RPMI8226 (cell line): ENCODE measurements at places on chromosomes 3 and 15.

DNA sequence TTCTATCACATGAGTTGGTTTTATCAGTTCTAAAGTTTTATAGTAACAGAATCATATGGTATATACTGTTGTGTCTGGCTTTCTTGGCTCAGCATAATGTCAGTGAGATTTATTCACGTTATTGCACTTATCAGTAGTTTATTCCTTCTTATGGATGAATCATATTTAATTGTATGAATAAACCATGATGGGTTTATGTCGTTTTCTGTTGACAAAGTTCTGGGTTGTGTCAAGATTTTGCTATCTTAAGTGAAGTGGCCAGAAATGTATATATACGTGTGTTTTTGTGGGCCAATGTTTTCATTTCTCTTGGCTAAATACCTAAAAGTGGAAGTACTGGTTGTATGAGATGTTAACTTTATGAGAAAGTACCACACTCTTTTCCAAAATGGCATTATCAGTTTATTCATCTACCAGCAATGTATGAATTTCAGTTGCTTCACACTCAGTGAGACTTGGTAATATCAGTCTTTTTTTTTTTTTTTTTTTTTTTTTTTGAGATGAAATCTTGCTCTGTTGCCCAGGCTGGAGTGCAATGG, 112.4 kb upstream of the DCBLD2 start:
- no peak for DNase-seq

- peak; percentile 26 for DNase-seq
Measured at GRCh38 chr3:130480736-130481135, 36.2 kb upstream of the COL6A6 start.

DNA sequence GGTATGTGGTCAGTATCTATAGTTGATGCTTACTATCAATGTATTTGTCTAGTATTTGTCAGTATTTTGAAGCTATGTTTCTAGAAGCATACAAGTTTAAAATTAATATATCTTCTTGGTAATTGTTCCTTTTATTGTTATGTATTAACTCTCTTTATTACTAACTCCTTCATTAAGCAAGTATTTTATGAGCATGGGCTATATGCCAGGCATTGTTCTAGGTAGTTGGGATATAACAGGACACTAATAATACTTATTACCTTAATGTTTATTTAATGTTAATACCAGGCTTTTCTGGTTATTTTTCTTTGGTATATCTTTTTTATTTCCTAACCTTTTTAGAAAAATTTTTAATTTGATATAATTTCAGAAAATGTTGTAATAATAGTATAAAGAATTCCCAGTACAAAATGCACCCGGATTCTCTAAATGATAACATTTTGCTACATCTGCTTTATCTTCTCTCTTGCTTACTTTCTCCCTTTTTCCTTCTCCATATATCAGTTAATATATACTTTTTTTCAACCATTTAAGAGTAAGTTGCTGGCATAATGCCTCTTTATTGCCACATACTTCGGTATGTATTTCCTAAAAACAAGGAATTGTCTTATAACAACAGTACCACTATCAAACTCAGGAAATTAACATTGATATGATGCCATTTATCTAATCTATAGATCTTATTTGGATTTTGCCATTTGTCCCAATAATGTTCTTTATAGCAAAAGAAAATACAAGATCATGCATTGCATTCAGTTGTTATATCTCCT, 30.9 kb downstream of the LRRC49 start:
- no peak for DNase-seq

- DNase-seq = no peak
Measured at GRCh38 chr15:99336794-99337193, 85.5 kb downstream of the LRRC28 start.

DNA sequence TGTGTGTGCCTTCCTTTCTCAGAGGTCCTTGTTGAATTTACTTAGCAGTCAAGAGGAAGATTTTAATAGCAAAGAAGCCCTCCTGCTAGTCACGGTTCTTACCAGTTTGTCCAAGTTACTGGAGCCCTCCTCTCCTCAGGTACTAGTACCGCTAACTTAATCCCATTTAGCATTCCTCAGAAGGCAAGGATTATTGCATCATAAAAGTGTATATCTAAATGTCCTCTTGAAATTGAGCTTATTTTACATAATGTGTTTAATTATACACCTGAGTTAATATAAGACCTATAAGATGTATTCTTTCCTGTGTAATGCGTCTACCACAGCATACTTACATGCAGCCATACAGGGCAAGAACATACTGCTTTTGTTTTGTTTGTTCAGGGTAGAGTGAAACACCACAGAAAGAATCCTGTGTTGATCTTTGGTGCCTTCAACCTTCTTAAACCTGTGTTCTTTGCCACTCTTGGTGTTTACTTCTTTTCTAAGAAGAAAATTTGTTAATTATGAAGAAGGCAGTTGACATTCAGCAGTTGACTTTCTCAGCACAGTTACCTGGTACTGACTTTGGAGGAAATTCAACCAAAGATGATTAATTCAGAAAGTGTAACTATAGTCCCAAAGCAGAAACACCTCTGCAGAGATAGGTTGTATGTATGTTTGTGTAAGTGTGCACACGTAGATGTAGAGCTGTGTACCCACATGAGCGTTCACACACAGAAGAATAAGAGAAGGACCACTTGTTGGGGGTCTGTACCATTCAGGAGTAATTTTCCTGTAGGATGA, 33.1 kb downstream of the POLG start:
- DNase-seq = no peak

- no peak for DNase-seq
Measured at GRCh38 chr3:50359760-50360110, 414 bp upstream of the TMEM115 start.

DNA sequence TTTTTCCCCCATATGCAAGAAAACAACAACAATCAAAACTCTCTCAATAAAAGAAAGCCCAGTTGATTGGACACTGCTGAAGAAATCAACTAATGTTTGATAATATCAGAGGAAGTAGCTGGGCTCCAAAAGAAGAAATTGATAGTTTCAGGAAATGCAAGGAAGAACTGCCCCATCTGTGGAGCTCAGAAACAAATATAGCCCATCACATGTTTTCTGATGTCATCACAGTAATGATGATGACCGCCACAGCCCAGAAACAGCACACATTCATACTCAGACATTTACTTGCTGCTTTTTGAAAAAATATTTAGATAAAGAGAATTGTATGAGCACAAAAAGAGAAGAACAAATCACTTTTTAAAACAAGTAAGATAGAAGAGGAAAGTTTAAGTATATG, 67.6 kb downstream of the GOLIM4 start:
- DNase-seq = no peak

DNA sequence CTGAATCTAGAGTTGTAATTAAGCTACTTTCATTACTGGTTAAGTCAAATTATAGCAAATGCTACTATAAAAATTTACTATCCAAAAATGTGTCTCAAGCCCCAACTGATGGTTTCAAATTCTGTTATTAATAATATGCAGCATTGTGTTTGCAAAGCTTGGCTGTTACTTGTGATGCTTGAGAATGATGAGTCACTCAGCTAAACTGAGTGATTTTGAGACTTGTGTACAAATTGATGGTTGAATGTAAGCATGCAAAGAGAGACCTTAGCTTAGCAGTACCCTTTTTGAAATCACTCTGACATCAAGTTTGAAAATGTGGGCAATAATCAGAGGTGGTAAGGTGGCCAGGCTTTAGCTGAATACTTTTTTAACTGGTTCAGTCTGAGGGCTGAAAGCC, 27.6 kb downstream of the OPA1 start:
- no peak for DNase-seq

GRCh38 chr3:184361932-184362667, 590 bp downstream of the POLR2H start:
- peak; percentile 63 for DNase-seq

DNA sequence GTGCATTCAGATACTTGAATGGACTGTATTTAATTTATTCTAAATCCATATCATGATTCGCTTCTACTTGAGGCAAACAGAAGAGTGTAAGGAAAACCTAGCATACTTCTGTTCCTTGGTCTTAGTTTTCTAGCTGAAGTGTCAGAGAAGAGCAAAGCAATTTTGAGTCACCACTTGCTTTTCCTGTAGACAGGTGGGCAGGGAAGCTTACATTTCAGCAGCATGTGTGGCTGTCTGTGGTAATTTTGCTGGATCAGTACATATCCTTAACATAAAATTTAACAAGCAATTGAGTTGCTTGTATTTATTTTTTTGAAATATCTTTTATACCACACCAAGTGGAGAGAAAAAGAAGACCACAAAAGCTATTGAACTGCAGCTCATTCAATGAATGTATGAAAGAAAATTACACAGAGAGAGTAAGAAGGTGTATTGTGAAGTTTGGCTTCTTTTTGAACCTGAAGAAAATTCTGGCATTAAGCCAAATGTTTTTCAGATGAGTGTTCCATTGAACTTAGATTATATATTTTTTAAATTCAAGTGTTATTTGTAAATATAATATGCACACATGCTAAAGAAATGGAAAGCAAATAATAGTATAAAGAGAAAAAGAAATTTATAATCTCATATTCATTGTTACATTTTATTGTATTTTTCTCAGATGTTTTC, 747.6 kb downstream of the NAALADL2 start:
- no peak for DNase-seq

DNA sequence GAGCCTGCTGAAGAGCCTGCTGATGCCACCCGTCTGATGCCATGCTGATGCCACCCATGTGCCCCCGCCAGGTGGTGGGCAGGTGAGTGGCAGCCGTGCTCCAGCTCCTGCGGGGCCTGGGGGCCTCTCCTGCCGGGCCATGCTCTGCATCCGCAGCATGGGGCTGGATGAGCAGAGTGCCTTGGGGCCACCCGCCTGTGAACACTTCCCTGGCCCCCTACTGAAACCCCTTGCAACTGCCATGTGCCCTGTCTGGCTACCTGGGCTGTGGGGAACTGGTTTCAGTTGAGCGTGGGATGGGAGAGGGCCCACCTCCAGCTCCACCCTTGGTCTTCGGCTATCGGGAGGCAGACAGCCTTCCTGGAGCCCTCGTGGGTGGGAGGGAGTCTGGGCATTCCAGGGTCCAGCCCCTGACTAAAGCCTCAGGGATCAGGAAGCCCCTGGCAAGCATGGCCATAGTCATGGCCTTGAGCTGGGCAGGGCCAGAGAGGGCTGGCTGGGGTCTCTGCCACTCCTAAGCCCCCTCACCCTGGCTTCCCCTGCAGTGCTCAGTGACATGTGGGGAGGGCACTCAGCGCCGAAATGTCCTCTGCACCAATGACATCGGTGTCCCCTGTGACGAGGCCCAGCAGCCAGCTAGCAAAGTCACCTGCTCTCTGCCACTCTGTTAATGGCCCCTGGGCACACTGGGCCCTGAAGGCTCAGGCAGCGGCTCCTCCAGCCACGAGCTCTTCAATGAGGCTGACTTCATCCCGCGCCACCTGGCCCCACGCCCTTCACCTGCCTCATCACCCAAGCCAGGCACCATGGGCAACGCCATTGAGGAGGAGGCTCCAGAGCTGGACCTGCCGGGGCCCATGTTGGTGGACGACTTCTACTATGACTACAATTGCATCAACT, 92.2 kb downstream of the TBC1D2B start:
- DNase-seq = no peak

GRCh38 chr15:60057554-60057953, 53.4 kb downstream of the FOXB1 start:
- no peak for DNase-seq

- DNase-seq = no peak
Measured at GRCh38 chr3:142057331-142057725, 92.0 kb downstream of the TFDP2 start.
